ENCODE measurements at places on chromosomes 4 and X.

GRCh38 chr4:7398104-7398423 lies 36.7 kb downstream of the PSAPL1 start:
- DNase-seq, result no peak

- no peak for DNase-seq
Observed at GRCh38 chr4:175929441-175929840, 117.4 kb upstream of the GPM6A start.

DNA sequence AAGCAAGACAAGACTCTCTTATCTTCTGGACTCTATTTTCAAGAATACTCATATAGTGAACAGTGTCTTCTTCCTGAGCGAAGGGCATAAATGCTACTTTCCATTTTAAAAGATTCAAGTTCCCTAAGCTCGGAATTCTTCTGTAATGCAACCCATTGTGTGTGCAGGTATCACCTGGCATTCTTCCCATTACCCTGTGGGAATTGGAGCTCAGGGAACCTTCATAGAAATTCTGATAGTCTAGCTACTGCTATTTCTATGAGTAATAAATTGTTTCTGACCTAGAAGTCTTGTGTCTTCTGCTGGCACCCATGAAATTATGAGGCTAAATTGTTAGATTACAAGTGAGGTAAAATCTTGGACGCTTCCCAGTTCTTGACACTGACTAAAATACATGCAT lies 324.1 kb upstream of the DIPK2B start:
- no peak for DNase-seq

DNA sequence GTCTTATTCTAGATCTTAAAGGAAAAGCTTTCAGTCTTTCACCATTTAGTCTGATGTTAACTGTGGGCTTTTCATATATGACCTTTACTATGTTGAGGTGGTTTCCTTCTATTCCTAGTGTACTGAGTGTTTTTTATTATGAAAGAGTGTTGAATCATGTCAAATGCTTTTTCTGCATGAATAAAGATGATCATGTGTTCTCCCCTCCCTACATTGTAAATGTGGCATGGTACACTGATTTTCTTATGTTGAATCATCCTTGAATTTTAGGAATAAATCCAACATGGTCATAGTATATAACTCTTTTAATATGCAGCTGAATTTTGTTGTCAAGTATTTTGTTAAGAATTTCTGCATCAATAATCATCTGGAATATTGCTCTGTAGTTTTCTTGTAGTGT lies 4.3 kb downstream of the CLGN start:
- DNase-seq, result no peak

- no peak for DNase-seq
Observed at GRCh38 chrX:9646471-9647224, 119.0 kb downstream of the GPR143 start.

- no peak for DNase-seq
Observed at GRCh38 chr4:167702391-167702790, 389.9 kb upstream of the ANXA10 start.

DNA sequence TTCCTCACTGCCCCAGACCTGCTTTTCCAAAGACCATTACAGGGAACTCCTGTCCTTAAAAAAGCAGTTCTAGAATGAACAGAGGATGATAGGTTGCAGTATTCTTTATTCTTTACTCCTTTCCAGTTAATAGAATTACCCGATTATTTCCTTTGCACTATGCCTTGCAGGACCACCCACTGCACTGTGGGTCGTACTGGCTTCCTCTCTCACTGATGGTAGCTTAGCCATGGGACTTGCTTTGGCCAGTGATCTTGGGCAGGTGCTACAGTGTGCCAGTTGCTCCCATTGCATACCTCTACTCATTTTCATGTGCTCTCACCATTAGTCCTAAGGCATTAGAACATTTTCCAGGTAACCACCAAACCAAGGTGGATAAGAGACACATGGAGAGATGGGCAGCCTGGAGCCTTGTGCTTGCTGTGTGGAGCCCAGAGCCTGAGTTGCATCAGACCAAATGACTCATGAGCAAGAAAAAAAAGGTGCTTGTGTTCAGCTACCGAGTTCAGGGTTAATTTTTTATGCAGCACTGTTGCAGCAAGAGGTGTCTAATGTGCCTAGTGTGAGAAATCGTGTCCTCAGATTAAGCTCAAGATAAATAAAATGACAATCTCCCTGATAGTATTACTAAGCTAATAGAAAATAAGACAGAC lies 7.6 kb upstream of the UNC5C start:
- DNase-seq, result no peak

DNA sequence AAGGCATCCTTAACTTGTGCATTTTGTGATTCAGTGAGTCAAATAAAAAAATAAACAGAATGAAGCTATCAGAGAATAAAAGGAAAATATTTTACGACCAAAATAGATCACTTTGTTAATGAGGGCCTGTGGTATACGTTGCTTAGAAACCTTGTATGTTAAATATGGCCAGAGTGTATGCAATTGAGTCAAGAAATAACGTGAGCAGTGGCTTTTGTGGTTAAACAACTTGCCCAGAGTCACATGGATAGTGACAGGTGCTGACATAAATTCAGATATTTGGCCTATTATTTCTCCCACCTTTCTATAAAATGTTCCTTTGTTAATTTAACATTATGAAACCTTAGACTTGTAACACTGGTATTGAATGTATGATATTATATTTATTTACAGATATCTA lies 393.4 kb downstream of the PABPC4L start:
- DNase-seq, result no peak

GRCh38 chr4:141275834-141276233 lies 55.1 kb downstream of the ZNF330 start:
- no peak for DNase-seq

DNA sequence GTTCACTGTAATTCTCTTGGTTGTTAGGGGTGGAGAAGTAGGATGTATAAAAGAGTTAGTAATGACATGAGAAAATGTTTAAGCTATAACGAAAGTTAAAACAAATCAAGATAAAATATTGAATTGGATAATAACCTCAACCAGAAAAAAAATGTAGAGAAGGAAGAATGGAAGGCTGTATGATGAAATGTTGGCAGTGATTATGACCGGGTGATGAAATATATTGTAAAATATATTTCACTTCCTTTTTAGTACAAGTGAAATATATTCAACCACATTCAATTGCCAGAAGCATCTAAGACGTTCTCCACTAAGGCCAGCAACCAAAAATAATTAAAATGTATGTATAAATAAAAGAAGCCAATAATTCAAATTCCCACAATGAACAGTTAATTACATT lies 309.3 kb upstream of the FGF13 start:
- DNase-seq, result no peak

GRCh38 chrX:46180258-46180687 lies 364.9 kb downstream of the ZNF674 start:
- no peak for DNase-seq

DNA sequence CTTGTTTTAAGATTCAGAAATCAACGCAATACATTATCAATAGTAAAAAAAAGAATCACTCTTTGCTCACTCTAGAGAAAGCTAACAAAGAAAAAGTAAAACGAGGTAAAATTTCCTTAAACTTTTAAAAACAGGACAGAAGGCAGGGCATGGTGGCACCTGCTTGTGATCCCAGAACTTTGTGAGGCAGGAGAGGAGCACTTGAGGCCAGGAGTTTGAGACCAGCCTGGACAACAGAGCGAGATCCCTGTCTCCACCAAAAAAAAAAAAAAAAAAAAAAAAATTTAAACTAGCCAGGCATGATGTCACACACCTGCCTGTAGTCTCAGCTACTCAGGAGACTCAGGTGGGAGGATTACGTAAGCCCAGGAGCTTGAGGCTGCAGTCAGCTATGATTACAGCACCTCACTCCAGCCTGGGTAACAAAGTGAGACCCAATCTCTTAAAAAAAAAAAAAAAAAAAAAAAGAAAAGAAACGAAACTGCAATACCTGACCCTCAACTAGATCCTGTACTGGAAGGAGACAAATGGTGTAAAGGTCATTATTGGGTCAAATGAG lies 3.5 kb downstream of the CCNI start:
- peak; percentile 49 for DNase-seq

DNA sequence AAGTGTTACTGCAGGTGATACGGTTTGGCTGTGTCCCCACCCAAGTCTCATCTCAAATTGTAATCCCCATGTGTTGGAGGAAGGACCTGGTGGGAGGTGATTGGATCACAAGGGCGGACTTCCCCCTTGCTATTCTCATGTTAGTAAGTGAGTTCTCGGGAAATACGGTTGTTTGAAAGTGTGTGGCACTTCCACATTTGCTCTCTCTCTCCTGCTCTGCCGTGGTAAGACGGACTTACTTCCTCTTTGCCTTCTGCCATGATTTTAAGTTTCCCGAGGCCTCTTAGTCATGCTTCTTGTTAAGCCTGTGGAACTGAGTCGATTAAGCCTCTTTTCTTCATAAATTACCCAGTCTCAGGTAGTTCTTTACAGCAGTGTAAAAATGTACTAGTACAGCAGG lies 65.2 kb upstream of the SLC7A11 start:
- no peak for DNase-seq

GRCh38 chr4:113692809-113693411 lies 68.6 kb downstream of the CAMK2D start:
- DNase-seq, result no peak

DNA sequence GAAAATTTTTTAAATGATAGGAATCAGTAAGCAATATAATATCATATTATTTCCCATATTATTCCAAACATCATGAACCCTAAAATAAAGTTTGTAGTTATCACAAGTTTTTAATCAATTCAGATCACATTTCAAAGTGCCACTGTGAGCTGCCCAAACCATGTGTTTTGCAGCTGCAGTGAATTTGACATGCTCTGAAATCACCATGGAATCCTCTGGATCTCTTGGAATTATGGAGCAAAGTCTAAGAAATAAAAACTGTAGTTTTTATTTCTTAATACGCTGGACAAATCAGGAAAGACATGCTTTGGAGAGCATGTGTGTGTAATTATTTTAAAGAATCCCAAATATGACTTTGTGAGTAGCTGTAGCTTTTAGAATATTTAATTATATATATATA lies 262.7 kb downstream of the ANKRD50 start:
- no peak for DNase-seq

GRCh38 chr4:169248645-169249044 lies 22.1 kb downstream of the SH3RF1 start:
- no peak for DNase-seq

DNA sequence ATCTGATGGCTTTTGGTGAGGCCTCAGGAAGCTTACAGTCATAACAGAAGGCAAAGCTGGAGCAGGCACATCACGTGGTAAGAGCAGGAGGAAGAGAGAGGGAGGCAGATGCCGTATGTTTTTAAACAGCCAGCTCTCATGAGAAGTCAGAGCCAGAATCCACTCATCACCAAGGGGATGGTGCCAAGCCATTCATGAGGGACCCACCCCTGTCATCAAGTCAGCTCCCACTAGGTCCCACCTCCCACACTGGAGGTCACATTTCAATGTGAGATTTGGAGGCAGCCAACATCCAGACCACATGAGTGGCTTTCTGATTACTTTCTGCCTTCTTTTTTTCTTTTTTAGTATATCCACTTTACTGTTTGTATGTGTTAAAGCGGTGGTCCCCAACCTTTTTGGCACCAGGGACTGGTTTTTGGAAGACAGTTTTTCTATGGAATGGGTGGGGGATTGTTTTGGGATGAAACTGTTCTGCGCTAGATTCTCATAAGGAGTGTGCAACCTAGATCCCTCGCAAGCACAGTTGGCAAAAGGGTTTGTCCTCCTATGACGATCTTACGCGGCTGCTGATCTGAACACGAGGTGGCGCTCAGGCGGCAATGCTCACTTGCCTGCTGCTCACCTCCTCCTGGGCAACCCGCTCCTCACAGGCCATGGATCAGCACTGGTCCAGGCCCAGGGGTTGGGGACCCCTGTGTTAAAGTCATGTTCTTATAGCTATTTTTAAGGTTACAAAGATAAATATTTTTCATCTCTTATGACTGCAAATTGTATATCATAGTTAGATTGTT lies 61.7 kb downstream of the SLIT2 start:
- DNase-seq, result no peak

All from central memory CD4-positive, alpha-beta T cell (primary cell).